Left ventricle myocardium superior (tissue), 1 donor: ENCODE measurements at places on chromosomes 6 and 20. TPM values are rescaled to one million over a fixed set of nuclear protein-coding genes. Genes with fewer than 3 reads are reported as not detected.

RUNX2 gene
- total RNA-seq, result 0.79 TPM

PEX3 gene
- total RNA-seq, result 21.7 TPM

LSM2 gene
- total RNA-seq, result 20.1 TPM

TMEM74B gene
- total RNA-seq, result 4.1 TPM

KCNB1 gene
- total RNA-seq, result 1.9 TPM

DEFB115 gene
- not detected for total RNA-seq

- peak; percentile 36 for DNase-seq
Measured at GRCh38 chr20:37378785-37379598, 33.1 kb downstream of the SRC start.

DNA sequence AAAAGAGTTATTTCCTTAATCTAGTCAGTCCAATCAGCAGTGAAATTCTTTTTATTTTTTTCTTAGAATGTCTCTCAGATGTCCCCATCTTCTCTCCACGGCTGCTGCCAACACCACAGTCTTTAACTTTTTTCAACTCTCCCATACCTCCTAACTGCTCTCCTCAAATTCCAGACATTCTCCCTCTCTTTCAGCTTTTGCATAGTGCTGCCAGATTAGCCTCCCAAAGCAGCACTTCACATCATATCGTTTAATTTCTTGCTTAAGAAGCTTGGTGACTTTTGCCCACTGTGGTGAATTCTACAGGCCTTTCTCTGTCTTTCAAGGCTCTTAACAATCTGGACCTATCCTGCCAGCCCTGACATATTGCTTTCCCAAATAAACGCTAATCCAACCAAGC lies 233.4 kb downstream of the UST start:
- DNase-seq, result no peak

DNA sequence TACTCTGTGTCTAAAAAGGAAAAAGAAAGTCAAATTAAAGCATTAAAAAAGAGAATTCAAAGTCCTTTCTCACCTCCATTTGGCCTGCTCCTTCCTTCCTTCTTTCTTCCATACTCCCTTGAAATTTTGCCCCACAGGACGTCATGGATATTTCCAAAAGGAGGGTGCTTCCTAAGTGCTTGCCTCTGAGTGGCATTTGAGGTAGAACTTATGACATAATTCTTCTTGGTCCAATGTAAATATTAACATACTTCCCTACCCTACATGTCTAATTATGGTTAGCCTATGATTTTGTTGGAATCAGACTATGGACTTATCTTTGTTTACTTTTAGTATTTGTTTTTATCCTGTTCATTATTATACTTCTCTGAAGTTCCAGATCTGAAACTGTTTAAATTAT lies 132.3 kb downstream of the PFDN4 start:
- no peak for DNase-seq

DNA sequence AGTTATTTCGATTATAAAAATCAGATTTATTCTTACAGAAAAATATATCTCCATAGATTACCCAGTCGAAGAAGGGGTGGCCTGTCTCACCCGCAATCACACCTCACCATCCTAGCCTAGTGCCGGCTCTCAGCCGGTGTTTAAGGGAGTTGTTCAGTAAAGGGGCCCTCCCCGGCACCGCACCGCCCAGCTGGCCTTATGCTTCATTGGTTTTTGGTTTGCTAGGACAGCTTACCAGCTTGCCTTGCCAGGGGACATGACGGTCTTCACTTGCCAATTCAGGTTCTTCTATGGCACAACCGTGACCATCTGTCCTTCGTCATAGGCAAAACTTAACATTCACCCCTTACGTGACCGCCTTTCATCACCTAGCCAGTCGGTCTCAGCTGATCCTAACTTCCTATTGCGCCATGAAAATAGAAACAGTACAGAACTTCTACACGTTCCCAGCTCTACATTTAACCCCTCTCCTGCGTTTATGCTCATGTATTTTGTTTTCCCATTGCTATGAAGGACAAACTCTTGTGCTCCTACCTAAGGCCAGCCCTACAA lies 44.7 kb upstream of the SLC22A16 start:
- no peak for DNase-seq

DNA sequence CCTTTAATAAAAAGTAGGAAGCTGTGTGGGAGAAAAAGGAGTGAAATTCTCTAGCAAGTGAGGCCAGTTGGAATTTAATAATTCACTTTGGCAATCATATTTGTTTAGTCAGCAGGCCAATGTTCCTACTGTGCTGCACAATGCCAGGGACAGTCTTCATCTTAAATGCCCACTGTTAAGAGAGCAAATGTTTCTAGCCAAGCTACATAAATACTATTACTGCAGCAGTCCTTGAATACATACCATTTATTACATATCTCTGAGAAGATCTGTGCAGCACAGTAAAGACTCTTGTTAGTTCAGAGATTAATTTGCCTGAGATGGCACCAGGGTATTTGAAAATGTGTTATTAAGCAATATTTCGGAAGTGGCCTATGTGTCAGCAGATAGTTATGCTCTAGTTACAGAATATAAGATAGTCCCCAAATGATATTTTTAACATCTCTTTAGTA lies 105.4 kb downstream of the OGFRL1 start:
- no peak for DNase-seq

DNA sequence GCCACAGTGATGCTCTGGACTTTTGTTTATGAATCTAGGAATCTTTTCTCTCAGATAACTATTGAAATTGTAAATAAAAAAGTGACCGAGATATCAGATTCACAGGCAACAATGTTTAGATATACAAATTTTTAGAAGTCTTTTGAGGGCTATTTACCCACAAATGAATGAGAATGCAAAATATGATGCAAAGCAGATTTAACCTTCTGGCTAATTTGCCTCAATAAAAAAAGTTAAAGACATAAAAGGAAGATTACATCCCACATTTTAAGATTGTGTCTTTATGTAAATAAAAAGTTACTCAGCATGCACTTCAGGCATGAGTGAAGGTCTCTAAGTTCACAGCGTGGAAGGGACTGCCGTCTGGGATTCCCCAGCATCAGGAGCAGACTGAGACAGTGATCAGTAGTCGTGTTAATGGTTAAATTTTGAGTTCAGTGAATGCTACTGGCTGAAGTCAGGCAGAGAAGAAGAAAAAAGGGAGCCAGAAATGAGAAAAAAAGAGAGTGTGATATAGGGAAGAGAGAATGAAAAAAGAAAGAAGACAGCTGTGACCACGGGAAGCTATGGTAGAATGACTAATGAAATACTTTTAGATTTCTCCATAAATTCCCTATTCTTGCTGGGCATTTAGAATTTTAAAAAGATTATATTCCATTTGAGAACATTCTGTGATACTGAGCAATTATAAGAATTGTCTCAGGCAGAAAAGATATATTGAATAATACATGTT lies 93.6 kb downstream of the MYB start:
- DNase-seq, result no peak

DNA sequence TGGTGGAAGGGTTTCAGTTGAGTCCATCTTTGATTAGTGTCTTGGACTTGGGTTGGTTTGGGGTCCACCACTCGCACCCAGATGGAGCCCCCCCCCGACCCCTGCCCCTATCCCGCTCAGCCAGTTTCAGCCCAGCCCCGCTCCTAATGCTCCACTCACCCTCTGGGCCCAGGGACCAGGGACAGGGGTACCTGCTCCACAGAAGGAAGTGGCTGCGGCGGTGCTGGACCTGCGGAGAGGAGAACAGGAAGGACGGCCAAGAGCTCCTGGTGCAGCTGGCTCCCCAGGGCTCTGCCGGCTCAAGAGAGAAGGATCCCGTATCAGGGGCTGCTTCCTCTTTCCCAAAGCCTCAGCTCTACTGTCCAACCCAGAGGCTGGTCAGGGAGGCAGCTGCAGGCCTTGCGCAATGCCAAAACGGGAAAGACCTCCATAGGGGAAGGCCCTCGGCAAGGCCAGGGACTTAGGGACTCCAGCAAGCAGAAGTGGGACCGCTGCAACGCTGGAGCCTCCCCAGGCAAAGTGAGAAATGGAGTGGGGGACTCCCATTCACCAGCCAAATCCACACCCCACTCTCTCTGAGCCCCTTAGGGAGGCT lies at the start of gene SIGLEC1:
Gene SIGLEC1 (minus strand): TSS at position 322 of the 595 bp plus-strand sequence. CDS start 5,472 bp downstream, outside the sequence.
- DNase-seq, result peak; percentile 77
